ENCODE measurements at places on chromosomes 2 and 18.

DNA sequence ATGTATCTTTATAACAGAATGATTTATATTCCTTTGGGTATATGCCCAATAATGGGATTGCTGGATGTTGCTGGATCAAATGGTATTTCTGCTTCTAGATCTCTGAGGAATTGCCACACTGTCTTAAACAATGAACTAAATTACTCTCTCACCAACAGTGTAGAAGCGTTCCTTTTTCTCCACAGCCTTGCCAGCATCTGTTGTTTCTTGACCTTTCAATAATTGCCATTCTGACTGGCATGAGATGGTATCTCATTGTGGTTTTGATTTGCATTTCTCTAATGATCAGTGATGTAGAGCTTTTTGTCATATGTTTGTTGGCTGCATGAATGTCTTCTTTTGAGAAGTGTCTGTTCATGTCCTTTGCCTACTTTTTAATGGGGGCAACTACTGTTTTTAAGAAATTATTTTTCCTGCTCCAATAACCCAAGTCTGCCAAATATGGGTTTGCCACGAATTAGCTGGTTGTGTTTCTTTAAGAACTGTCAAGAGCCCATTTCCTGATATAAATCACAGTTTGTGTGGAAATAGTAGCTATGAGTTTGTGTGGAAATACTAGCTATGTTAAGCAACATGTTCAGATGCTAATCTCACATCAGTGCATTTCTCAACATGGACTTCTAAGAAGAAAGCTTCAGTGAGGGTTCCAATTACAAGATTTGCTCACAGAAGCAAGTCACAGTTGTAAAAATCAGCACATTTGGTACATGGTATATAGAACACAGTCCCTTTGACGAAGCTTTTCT, 259.4 kb downstream of the ANAPC1 start:
- DNase-seq = no peak

DNA sequence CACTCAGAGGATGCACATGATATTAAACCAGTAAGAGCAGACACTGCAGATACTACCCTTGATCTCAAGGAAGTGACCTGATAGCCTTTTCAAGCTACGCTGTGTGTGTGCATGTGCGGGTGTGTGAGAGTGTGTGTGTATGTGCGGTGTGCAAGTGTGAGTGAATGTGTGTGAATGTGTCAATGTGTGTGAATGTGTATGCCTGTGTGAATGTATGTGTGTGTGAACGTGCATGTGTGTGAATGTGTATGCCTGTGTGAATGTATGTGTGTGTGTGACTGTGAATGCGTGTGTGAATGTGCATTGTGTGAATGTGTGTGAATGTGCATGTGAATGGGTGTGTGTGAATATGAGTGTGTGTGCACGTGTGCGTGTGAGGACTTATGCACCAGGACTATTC, 53.8 kb downstream of the KCNG2 start:
- DNase-seq = no peak

- DNase-seq = no peak
These were observed 6.6 kb downstream of the GALNT5 start for GRCh38 chr2:157264099-157264498.

DNA sequence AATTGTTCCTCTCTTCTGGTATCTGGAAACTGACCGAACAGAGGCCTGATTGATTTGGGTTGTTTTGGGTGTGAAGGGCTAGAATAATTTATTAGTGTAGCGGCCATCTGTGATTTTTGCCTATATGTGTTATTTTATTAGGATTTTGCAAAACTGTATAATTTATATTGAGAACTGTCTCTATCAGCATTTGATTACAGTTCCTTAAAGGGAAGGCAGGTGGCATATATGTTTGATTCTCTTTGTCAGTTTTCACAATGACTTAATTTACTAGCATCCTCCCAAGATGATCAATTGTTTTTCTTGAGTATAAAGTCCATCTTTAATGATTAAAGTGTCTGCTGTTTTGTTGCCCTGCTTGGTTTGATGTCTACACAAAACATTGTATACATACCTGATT, 4.5 kb downstream of the NBEAL1 start:
- DNase-seq = no peak

DNA sequence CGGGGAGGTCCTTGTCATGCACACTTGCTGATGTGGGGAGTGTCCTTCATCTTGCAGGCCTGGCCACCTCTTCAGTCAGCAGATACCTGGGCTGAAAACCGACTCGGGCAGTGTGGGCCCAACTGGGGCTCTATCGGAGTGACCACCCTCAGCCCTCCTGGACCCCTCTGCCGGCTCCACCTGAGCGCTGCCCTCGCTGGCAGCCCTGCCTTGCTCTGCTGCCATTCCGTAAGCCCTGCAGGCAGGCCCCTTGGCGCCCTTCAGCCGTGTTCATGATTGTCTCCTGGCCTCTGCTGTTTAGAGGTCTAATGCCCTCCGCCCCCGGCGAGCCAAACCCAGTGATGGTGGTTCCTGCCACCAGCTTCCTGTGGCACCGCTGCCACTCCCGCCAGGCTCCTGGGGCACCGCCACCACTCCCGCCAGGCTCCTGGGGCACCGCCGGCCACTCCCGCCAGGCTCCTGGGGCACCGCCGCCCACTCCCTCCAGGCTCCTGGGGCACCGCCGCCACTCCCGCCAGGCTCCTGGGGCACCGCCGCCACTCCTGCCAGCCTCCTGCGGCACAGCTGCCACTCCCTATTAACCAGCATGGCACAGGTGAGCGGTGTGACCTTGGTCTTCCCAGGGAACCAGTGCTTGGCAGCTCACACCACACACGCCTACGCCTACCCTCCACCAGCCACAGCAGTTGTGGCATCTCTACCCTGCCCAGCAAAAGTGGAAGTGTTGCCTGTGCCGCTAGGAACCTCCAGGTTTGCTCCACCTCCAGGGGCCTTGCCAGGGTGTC, 15.9 kb downstream of the CAPN10 start:
- DNase-seq = no peak

- DNase-seq = peak; percentile 23
These were observed 476.4 kb upstream of the CHST9 start for GRCh38 chr18:27661320-27662018.

- DNase-seq = no peak
These were observed 78.9 kb downstream of the EHD3 start for GRCh38 chr2:31312898-31313297.

All from Ammon's horn (tissue), 1 donor.